Type B pancreatic cell (in vitro differentiated cells): ENCODE measurements at places on chromosomes 6 and 20. TPM values are rescaled to one million over a fixed set of nuclear protein-coding genes. Genes with fewer than 3 reads are reported as not detected.

GRCh38 chr20:617934-618690, 8.0 kb upstream of the TCF15 start:
- no peak for DNase-seq
- H3K27ac ChIP-seq = no peak overlapping the region
- H3K4me3 ChIP-seq = no peak overlapping the region
- peaks cover 7% of the 10 kb centered on the region for H3K4me1 ChIP-seq
- no peaks in the 10 kb centered on the region for H3K36me3 ChIP-seq

DNA sequence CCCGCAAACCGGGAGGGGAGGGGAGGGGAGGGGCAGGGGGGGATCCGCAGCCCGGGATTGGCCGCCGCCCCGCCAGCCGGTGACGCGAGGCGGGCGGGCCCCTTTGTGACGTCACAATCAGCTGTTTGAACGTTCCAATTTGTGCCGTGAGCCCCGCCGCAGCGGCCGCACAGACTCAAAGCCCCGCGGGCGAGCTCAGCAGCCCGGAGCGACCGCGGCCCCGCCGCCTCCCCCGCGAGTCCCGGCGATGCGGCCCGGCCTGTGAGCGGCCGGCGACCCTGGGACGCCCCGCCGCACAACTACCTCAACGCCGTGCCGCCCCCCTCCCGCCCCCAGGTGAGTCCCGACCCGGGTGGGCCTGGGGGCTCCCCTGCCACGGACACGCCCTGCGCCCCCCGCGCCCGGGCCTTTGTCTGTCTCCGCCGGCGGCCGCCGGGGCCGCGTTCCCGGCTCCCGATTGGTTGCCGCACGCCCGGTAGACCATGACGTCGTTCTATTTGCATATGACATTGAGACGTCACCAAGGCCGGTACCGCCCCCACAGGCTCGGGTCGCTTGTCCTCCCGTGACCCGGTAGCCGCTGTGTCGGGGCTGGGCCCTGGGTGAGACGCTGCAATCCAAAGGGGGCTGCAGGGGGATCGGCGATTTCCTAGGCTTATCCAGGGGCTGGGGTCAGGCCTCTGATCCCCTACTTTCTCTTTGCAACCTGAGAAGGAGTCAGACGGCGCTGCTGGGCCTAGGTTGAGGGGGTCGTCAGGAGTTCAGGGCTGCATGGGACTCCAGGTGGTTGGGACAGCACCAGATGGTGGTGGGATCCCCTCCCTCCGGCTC, at the start of gene TP53INP2:
Gene TP53INP2, plus strand, starts transcription at position 168 of the 831 bp plus-strand sequence. CDS start 4,396 bp downstream, outside the sequence.
- no peaks in the 10 kb centered on the region for H3K36me3 ChIP-seq
- H3K4me1 ChIP-seq = peaks cover 45% of the 10 kb centered on the region
- DNase-seq = peak; percentile 96

GRCh38 chr20:24027229-24027628, 38.6 kb upstream of the GGTLC1 start:
- H3K27me3 ChIP-seq = peaks cover 3% of the 10 kb centered on the region
- DNase-seq = no peak
- peaks cover 1% of the 10 kb centered on the region for H3K4me1 ChIP-seq
- H3K36me3 ChIP-seq = no peaks in the 10 kb centered on the region
- H3K27ac ChIP-seq = no peak overlapping the region
- no peak overlapping the region for H3K4me3 ChIP-seq

IL20RA gene
- 0.90 and 1.7 TPM in 2 replicates for total RNA-seq

DNA sequence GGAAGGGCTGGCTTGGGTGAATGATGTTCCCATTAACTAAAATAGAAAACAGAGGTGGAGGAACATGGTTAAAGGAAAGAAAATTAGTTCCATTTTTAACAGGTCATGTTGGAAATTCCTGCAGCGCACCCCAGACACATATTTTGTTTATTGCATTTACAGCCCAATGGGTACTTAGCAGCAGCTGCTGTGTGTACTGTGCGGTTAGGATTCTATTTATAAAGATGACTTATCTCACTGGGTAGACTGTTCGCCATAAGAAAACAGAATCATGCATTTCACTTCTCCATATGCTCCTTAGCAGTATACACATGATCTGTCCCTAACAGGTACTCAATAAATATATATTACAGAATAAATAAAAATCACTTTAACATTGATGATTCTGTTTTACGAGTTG, 135.8 kb downstream of the SLC35F1 start:
- no peak overlapping the region for H3K27ac ChIP-seq
- no peaks in the 10 kb centered on the region for H3K27me3 ChIP-seq
- H3K4me3 ChIP-seq = no peak overlapping the region
- H3K36me3 ChIP-seq = no peaks in the 10 kb centered on the region

APCDD1L gene
- 0.26 and 0.53 TPM in 2 replicates for total RNA-seq
